ENCODE measurements at places on chromosomes 12 and 14.

DNA sequence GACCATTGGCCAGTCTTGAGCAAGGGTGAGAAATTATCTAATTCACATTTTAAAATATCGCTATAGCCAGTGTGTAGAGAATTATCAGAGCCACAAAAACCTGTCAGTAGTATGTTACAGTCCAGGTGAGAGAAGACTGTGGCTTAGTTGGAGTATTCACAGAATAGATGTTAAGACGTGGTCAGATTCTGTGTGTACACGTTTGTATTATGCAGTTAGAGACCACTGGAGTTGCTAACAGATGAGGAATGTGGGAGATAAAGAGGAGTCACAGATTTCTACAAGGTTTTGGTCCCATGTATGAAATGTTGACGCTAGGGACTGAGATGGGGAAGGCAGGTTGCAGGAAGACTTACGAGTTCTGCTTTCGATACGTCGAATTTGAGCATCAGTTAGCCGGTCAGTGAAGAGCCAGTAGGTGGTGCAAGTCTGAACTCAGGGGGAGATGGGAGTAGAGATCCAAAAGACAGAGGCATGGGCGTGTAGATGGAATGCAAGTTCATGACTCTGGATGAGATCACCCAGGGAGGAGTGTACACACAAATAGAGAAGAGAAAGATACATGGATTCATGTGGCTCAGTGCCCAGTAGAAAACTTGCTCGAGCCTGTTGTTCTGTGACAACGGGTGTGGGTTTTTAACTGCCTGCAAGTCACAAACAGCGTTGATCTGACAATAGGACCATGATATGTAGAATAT lies 114.8 kb upstream of the FLRT2 start:
- no peak for DNase-seq

GRCh38 chr12:105024928-105025327 lies 38.8 kb downstream of the NOPCHAP1 start:
- no peak for DNase-seq

DNA sequence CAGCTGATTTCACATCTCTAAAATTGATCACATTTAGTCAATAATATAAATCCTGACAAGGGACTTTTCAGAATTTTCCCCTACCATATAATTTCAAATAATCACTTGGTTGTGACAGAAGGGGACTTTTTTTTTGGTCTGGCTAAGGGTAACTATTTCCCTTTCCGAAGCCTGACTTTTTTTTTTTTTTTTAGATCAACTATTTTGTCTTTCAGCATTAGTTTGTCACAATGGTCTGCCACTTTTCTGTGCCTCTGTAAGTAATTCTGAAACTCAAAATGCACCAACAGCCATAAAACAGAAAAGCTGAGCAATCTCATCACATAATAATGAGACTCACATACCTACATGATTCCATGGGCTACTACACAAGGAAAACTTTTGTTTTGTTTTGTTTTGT lies 266.4 kb downstream of the SSPN start:
- DNase-seq, result no peak

- DNase-seq, result no peak
These were observed 243.8 kb downstream of the ADGRD1 start for GRCh38 chr12:131197490-131197889.

- no peak for DNase-seq
These were observed 8.5 kb upstream of the SERPINA5 start for GRCh38 chr14:94572637-94573303.

DNA sequence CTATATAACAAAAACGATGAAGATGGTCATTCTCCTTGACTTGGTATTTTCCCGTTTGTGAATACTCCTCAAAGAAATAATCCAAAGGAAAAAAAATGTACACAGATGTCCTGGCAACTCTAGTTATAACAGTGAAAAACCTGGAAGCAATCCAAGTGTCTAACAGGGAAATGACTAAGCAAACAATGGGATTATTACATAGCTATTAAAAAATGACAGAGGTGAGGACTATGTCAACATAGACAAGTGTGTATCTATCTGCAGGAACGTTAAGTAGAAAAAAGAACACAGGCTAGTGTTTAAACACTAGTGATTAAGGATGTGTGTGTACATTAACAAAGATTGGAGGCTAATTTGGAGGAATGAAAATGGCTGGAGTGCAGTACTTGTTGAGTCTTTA lies 5.9 kb upstream of the APOLD1 start:
- no peak for DNase-seq

DNA sequence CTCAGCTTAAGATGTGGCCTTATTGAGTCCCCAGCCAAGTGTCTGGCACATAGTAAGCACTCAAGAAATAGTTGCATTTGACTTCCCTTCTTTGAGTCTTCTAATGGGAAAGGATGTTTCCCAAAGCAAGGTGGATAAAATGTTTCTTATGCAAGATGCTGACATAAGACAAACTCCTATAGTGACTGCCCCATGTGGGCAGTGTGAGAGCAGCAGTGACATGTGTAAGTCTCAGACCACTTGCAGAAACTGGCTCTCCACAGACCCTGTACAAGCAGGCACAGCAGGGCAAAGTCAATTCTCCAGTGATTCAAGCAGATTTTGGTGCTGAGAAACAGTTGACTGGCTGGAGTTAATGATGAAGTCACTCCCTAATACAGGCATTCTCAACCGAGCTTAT lies 255.3 kb downstream of the ANO2 start:
- no peak for DNase-seq

GRCh38 chr12:66352197-66352596 lies 49.9 kb downstream of the HELB start:
- DNase-seq, result no peak

DNA sequence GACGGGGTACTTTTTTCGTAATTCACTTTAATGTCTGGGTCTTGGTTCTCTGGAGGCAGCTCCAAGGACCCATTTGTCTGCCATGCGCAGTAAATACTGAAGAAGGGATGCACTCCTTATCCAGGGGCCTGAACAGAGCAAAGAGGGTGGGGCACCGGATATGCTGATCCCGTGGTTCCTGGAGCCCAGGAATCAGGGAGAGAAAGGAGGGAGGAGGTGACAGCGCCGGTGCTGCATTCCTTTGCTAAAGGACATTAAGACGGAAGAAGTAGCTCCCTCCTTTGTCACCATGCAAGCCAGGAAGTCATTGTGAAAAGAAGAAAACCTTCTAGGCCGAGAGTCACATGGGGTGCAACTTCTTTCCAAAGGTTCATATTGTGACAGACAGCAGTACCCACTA lies 1057.7 kb downstream of the VRK1 start:
- no peak for DNase-seq

DNA sequence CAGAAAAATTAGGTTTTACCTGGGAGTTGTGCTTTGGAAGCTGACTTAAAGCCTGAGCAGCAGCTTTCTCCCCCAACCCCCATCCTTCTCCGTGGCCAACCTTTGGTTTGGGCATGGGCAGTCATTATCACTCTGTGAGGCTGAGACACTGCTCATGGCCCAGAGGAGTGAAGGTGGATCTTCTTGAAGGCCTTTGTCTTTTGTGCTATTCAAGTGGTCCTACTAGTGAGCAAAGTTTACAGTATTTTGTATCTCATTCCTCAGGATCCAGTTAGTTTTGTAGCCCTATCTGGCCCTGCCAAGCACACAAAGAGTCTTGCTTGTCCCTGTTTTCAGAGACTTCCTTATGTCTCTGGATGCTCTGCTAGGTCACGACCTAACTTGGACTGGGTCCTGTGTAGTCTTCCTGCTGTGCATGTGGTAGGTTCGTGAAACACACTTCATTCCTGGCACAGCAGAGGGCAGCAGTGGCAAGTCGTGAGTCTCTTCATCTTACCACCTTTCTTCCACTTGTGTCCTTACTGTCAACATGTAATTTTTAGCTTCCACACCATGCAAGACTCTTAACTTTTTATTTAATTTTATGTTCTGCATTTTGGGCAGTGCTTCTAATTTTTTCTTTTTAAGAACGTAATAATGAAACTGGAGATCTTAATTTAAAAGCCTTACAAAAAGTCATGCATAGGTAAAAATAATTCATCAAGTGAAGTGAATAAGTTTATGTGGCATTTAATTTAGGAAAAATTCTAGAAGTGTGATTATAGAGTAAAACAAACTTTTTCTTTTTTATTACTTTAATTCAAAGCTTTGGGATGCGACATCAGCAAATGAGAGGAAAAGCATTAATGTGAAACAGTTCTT lies 53.7 kb downstream of the APAF1 start:
- peak; percentile 22 for DNase-seq

- DNase-seq, result no peak
These were observed 23.1 kb upstream of the DLK1 start for GRCh38 chr14:100703386-100704220.

- no peak for DNase-seq
These were observed 49.7 kb downstream of the C14orf132 start for GRCh38 chr14:96088911-96089310.

DNA sequence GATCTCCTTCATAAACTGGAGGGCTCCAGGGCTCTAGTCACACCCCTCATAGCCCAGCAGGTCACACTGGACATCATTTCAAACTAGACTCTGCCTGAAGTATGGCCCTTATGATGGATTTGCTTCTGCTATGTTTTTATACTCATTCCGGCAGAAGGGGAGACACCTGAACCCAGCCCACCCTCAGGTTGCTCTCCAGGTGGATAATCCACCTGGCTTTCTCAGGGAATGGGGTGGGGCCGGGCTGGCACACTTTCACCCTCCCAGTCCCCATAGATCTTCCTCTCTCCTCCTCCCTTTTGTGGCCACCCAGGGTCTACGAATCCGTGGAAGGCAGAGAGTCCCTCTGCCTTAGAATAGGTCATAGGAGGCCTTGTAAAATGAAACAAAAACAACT lies 9.8 kb upstream of the KRT73 start:
- DNase-seq, result no peak

DNA sequence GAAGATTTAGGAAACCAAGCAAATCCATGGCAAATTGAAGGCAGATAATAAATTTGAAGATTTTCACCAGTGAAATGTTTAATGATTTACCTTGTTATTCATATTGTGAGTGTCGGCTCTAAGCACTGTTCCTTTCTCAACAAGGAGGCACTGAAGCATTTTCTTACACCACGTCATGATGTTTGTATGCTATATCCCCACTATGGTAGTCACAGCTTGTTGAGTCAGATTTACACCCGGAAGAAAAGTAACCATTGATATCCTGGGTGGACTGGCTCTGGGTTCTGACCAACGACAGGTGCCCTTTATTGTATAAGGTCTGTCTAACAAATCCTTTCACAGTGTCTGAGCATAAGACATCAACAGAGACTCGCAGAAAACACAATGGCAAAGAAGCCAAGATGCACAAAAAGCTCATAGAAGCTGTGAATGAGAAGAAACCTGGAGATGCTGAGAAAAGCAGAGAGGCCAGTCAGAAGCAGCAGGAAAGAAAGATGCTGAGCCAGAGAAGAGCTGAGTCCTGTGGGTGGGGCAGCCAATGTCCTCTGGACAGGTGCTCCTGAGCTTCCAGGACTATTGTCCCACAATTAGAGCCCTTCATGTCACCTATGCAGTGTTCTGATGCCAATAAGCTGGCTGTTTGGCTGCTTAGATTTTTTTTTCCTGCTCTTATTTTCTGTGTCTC lies 49.7 kb upstream of the ARHGAP5 start:
- no peak for DNase-seq

All from SK-N-MC (cell line).